ENCODE measurements at places on chromosomes 5 and 9.
A peak's percentile ranks its signal among the peaks of the same experiment; 100 is the strongest.

GRCh38 chr5:86885489-86886230 lies 267.9 kb downstream of the COX7C start:
- no peak for DNase-seq

GRCh38 chr5:81300921-81301270 lies 491 bp upstream of the ZCCHC9 start:
- no peak for DNase-seq

DNA sequence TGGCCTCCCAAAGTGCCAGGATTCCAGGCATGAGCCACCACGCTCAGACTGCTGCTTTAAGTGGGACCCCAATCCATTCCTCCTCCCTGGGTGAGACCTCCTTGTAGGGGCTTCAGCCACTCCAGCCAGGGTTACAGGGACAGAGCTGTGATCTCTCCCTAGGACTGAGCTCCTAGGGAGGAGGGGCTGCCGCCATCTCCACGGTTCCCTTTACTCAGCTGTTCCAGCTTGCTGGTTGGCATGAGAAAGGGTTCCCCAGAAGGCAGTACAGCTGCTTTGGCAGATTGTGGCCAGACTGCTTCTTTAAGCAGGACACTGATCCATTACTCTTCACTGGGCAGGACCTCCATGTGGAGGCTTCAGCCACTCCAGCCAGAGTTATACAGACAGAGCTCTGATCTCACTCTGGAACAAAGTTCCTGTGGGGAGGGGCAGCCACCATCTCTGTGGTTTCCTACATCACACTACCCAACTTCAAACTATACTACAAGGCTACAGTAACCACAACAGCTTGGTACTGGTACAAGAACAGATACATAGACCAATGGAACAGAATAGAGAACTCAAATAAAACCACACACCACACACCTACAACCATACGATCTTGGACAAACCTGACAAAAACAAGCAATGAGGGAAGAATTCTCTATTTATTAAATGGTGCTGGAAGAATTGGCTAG lies 7.2 kb downstream of the INSL6 start:
- DNase-seq = no peak

- peak; percentile 78 for DNase-seq
Measured at GRCh38 chr5:143182901-143183820, 220.3 kb downstream of the NR3C1 start.

GRCh38 chr5:106739127-106739526 lies 931.6 kb downstream of the EFNA5 start:
- no peak for DNase-seq

DNA sequence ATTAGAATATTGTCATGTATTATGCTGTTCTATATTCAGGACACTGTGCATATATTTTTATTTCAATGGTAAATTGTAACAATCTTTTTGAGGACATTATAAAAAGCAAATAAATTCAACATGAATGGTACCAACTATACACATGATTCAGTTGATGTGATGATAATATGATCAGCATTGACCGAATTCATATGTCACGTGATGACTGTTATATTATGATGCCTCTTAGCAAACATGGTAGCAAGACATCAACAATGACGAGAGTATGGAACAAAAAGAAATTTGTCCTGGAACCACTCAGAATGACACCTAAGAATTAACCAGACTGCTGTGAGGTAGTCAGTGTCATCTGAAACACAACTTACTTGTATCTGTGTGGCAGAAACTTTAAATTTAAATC lies 161.5 kb upstream of the OR13F1 start:
- DNase-seq = no peak

- peak; percentile 95 for DNase-seq
Measured at GRCh38 chr5:158382473-158382872, 523.5 kb upstream of the CLINT1 start.

DNA sequence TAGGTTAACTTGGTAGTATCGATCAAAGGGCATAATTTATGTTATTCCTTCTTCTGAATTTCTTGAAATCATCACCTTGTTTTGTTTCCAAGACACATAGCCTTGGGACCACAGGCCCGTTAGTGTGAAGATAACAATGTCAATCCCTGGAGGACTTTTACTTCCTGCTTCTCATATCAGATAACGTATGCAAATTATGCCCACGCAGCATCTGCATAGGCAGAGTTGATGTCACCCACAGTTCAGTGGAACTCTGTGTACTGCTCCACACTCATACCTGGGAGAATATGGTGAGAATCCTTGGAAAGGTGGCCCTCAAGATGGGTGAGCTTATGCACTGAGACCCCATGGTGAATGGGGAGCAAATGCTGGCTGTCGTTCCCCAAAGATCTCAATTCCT lies 95.0 kb downstream of the CFAP90 start:
- DNase-seq = no peak

DNA sequence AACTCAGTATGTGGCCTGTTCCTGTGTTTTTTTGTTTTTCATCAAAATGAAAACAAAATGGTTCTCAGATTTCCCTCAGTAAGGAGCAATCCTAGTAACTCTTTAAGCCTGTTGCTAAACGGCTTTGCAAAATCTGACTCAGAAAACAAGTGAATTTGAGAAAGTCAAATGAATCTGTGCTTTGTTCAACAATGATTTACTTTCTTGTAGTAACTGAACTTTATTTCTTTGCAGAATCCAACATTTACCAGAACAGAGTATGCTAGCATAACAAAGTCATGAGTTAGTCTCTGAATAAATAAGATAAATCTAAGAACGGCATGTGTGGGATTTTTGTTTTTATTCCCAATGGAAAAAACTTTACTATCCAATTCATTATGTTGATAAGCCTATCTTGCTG lies 93.8 kb downstream of the OXCT1 start:
- DNase-seq = no peak

GRCh38 chr5:162769019-162769418 lies 668.4 kb upstream of the CCNG1 start:
- no peak for DNase-seq

- no peak for DNase-seq
Measured at GRCh38 chr5:32794086-32794485, 83.0 kb downstream of the NPR3 start.

DNA sequence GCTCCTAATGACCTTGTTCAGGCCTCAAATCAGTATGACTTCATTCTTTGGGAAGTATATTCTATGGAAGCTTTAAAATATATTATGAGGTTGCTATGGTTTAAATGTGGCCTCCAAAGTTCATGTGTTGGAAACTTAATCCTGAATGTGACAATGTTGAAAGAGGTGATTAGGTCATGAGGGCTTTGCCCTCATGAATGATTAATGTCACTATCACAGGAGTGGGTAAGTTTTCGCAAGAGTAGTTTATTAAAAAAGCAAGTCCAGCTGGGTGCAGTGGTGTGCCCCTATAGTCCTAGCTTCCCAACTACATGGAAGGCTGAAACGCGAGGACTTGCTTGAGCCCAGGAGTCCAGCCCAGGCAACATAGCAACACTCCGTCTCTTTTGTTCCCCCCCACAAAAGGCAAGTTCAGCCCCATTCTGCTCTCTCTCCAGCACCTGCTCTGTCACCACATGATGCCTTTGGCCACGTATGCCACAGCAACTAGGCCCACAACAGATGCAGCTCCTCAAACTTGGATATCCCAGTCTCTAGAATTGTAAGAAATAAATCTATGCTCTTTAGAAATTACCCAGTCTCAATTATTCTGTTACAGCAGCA lies 105.3 kb downstream of the SIL1 start:
- no peak for DNase-seq

GRCh38 chr9:121888438-121888775 lies 204.7 kb downstream of the TTLL11 start:
- DNase-seq = peak; percentile 52

DNA sequence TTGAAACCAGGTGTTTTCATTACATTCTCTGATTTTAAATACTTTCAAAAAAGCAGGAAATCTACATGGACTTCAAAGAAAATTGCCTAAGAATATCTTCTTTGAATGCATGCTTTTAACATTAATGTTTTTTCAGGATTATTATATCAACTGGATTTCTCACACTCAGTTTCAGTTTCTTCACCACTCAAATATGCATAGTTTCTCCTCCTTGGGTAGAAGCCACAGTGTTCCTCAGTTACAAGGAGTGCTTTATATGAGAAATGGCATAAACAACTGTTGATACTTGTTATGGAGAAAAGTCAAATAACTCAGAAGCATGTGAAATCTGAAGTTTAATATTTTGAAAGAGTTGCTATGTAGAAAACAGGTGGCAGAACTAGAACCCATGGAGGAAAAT lies 196.9 kb downstream of the DMRTA1 start:
- peak; percentile 7 for DNase-seq

- no peak for DNase-seq
Measured at GRCh38 chr5:78621291-78621738, 27.3 kb downstream of the LHFPL2 start.

GRCh38 chr5:94745786-94746730 lies 127.6 kb downstream of the SLF1 start:
- DNase-seq = no peak

DNA sequence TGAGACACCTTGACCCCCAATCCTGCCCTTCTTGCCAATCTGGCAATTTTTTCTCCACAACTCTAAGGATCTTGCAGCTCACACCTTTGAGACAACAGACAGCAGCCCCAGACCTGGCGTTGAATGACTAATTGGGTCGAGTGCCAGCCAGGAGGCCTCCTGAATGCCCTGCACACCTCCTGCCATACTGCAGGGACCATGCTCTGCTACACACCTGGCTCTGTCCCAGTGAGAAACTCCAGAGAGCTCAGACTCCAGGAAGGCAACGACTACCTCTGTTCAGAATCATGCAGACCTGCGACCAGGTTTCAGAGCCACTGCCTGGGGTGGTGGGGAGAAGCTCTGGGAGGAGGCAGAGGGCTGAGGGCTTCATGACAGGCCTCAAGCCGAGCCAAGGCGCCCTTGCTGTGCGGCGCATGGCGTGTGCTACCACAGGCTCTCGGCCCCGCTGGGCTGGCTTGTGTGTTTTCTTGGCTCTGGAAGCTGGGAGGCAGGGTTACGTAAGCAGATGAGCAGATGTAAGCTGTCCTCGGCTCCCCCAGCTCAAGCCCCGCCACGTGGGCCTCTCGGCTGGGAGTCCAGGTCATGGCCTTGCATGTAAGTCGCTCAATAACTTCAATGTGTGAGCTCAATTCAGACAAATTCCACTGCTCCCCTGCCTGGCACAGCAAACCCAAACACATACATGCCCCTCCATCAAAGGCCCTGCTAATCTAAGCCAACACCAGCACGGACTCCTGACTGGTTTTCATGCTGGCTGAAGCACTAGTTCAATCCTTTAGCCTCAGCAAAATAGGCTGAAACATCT lies 27.5 kb downstream of the B4GALT1 start:
- DNase-seq = peak; percentile 94

GRCh38 chr9:19895006-19895405 lies 106.2 kb upstream of the SLC24A2 start:
- DNase-seq = no peak

DNA sequence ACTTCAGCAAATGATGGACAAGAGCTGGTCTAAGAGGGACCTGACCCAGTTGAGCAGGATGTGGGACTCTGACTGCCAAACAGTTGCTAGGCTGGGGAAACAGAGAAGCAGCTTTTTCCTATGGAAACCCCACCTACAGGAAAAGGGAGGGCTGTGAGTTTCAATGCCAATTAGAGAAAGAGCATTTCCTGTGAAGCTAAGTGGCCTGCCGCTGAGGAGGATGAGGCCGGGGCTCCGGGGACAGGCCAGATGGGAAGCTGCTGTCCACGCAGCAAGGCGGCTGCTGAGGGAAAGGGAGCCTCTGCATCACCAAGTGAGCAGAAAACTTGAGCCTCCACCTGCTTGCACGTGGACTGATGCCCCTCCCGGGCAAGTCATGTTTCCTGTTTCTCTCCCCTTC lies at the start of gene PCDH12:
Gene PCDH12, minus strand, starts transcription at position 90 of the 400 bp plus-strand sequence. CDS start 351 bp downstream, outside the sequence.
- no peak for DNase-seq

All from skeletal muscle cell (primary cell).